AG20443 (cell line): ENCODE measurements at places on chromosomes 1 and 21.

DNA sequence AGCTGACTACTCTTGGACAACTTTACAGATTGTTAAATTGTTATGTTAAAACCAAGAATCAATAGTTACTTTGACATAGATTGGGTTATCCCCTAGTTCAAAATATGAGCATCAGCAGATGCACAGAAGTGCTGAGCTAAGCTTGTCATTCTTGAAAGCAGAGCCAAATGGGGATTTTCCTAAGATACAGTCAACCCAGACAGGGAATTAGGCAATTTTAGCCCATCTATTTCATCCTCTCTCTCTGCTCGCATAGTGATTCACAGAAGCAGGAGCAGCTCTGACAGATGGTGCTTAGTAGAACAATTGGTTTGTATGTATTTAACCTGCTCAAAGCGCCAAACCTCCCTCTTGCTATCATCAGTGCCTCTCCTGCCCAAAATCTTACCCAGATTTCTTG, 27.9 kb upstream of the PRRC2C start:
- peak; percentile 18 for DNase-seq

DNA sequence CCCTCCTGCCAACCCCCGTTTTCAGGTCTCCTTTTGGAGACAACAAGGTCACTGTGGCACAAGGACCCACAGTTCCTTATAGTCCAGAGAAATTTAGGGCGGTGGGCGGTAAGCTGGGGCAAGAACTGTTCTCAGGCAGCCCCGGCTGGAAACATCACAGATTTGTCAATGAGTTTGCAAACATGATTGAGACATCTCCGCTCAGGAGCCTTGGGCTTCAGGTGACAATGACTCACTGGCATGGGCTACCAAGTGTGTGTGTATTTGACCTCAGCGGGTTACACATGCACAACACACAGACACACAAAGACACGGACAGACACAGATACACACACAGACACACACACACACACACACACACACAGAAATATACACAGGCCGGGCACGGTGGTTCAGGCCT, 58.2 kb upstream of the ABCG1 start:
- no peak for DNase-seq

GRCh38 chr1:66478116-66478515, 55.8 kb upstream of the SGIP1 start:
- peak; percentile 72 for DNase-seq

GRCh38 chr1:45491487-45492260, 711 bp upstream of the TESK2 start:
- no peak for DNase-seq

DNA sequence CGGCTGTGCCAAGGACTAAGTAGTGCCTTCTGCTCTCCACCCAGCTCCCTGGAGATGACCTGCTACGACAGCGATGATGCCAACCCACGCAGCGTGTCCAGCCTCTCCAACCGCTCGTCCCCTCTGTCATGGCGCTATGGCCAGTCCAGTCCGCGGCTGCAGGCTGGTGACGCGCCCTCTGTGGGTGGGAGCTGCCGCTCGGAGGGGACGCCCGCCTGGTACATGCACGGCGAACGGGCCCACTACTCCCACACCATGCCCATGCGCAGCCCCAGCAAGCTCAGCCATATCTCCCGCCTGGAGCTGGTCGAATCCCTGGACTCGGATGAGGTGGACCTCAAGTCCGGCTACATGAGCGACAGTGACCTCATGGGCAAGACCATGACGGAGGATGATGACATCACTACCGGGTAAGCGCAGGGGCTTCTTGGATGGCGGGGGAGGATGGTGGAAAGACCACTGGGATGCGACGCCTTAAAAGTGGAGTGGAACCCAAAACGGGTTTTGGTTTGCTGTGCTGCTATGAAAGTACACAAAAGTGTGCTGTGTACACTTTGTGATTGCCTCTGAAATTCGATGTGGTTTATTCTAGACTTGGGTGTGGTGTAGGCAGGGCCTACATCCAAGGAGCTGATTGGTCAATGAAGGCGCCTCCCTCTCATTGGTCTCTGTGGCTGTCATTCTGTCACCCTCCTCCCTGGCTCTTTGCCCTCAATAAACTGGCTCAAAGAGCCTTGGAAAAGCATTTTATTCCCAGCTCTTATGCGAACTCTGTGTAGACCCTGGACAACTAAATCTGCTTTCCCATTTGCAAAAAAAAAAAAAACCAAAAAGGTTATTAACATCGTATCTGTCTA, 110.4 kb upstream of the IPO9 start:
- DNase-seq = no peak

DNA sequence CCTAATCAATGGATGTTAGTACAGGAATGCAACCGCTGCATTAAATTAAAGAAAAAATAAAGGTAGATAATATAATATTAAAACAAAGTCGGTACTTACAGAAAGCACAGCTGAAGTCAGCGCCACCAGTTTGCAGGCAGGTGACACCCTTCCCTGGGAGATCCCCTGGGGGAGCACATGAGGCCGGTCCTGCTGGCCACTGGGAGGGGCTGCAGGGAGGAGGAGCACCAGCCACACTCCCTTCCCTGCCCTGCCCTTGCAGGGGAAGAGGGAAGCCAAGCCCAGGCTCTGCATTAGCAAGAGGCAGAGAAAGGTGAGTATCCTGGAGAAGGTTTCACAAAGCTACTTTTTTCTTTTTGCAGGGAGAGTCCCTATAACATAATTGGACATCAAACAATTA, 507.0 kb downstream of the AJAP1 start:
- no peak for DNase-seq

- DNase-seq = no peak
Measured at GRCh38 chr1:94871031-94871430, 50.9 kb downstream of the SLC44A3 start.

- peak; percentile 46 for DNase-seq
Measured at GRCh38 chr1:70864302-70864701, 183.3 kb downstream of the PTGER3 start.

- peak; percentile 30 for DNase-seq
Measured at GRCh38 chr1:115838431-115839028, 2.4 kb downstream of the NHLH2 start.

- DNase-seq = no peak
Measured at GRCh38 chr1:167808104-167808503, 86.3 kb downstream of the MPZL1 start.

GRCh38 chr1:56377431-56377830, 201.9 kb downstream of the PLPP3 start:
- no peak for DNase-seq

DNA sequence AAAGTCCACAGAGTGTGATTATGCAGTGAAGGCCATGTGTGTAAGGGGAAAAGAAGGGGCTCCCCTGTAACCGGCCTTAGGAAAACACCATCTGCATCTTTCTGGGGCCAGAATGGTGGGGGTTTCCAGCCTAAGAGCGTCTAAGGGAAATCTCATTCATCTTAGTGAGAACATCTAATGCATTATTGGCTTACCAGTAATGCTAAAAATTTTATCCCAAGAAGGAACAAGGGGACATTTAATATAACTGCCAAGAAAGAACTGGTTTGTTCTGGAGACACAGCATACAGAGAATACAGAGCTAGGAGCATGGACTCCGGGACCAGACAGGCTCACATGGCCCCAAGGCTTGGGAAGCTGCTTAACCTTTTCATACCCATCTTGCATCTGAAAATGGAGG, 58.3 kb upstream of the DSCAM start:
- DNase-seq = no peak

- DNase-seq = no peak
Measured at GRCh38 chr1:208934933-208935332, 648.6 kb upstream of the CAMK1G start.

- DNase-seq = no peak
Measured at GRCh38 chr1:11961230-11961629, 19.0 kb upstream of the MFN2 start.

GRCh38 chr1:180962178-180962577, 49.5 kb downstream of the KIAA1614 start:
- DNase-seq = no peak

GRCh38 chr1:161282991-161283390, 24.4 kb downstream of the PCP4L1 start:
- DNase-seq = no peak

DNA sequence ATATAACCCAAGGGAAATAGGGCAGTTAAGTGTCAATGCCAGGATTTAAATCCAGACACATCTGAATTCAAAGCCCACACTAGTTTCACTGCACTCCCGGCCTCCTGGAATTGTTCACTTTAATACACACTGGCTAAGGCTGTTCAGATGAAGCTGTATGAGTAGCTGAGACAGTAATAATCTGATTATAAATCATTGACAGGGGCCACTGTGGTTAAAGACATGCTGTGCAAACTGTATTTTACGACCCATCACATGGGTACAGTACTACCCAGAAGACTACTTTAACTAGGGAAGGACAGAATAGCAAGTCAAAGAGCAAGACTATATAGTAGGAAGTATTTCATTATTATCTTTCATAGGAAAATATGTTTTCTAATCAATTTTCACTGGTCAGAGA, 16.1 kb upstream of the NTNG1 start:
- no peak for DNase-seq

- DNase-seq = no peak
Measured at GRCh38 chr21:42708107-42708506, 54.7 kb downstream of the PDE9A start.

DNA sequence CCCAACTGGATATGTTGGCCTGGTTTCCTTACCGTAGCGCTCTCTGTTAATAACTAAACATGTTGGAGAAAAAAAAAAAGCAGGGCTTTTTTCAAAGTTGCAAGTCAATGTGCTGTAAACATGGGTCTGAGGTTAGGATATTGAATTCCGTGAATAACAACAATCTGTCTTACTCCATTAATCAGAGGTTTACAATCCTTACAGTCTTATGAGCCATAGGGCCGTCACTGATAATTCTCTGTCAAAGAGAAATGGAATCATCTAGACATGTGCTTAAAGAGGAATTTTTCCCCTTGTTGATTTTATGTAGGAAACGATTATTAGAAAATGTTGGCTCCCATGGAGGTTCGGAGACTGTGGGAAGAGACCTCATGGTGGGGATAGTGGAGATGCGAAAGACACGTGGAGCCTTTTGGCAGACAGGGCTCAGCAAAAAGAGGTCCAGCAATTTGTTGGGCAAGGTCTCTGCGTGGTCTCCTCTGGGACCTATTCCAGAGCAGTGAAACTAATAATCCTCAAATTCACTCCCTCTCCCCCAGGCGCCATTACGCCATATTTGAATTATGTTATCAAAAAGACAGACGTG, 83.5 kb upstream of the CLDN14 start:
- DNase-seq = no peak

- no peak for DNase-seq
Measured at GRCh38 chr1:235054466-235054865, 74.2 kb downstream of the TOMM20 start.
